NCI-H524 treated with DMSO at 0.1 percent for 48 hours (cell line): ENCODE measurements at places on chromosomes 11 and 22.

- no peak for DNase-seq
These were observed 18.2 kb downstream of the ADM start for GRCh38 chr11:10322830-10323792.

GRCh38 chr11:101296896-101297295 lies 167.3 kb upstream of the PGR start:
- DNase-seq: no peak

GRCh38 chr11:65423516-65424204 lies 1.1 kb downstream of the NEAT1 start:
- DNase-seq: no peak

GRCh38 chr11:10861047-10861446 lies 3.2 kb upstream of the ZBED5 start:
- no peak for DNase-seq

DNA sequence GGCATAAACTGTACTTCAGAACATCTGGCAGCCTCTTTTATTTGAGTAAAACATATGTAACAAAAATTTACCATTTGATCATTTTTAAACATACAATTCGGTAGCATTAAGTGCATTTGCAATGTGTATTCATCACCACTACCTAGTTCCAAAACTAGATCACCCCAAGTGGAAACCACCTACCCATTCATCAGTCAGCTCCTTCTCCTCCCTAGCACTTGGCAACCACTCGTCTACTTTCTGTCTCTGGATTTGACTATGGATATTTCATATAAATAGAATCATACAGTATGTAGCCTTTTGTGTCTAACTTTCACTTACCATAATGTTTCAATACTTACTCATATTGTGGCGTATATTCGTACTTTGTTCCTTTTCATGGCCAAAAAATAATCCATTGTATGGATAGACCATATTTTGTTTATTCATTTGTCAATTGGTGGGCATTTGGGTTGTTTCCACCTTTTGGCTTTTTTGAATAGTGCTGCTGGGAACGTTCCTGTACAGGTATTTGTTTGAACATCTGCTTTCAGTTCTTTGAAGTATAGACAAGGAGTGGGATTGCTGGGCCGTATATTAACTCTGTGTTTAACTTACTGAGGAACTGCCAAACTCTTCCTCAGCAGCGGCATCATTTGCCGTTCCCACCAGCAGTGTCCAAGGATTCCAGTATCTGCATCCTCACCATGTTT lies 27.2 kb upstream of the ADORA2A start:
- no peak for DNase-seq

DNA sequence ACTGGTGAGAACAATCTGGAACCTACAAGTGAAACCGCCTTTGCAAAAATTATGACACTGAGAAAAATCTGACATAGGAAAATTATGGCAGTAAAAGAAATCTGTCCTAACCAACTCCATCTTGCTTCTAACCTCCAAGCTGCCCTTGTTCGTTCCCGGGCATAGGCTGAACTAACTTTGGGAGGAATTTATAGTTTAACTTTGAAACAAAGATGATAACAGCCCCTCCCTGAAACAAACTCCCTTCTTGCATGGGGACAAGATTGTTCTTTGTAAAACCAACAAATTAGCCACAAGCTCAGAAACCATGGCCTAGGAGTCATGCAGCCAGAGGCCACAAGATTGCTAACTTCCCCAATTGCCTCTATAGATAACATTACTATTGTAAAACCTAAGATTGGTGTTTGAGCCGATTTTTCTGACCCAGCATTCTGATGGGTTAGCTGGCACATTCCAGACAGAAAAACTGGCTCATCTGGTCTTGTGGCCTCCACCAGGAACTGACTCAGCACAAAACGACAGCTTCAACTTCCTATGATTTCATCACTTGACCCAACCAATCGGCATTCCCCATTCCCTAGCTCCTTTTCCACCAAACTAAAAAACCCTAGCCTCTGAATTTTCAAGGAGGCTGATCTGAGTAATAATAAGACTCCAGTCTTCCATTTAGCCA lies 3.6 kb upstream of the CCDC81 start:
- no peak for DNase-seq

GRCh38 chr11:7591987-7592386 lies 78.2 kb downstream of the PPFIBP2 start:
- no peak for DNase-seq

GRCh38 chr11:129973068-129973467 lies 29.6 kb downstream of the PRDM10 start:
- DNase-seq: no peak

DNA sequence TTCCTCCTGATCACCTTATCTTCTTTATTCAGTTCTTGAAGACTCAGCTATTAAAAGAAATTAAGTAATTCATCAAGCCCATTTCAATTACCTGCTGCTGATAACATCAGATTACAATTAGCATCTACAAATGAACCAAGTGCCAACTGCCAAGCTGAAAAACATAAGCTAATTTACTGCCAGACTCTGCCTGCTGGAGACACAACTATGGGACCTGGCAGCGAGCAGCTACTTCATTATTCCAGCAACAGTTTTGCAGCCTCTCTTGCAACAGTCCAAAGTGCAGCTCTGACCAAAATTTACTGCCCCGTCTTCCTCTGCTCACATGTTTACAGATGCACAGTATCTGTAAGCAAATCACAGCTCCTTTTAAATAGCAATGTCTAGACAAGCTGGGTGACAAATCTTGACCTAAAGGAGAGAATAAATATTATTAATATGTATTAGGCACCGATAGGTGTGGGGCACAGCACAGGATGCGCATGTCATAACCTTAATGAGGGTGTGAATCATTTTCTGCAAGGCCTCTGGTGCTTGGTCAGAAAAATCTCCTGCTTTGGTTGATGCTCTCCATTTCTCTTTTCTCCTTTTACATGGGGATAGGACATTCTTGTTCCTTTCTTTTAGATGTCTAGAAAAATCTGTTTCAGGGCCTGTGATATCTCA lies 232.2 kb upstream of the PITPNB start:
- DNase-seq: peak; percentile 14

DNA sequence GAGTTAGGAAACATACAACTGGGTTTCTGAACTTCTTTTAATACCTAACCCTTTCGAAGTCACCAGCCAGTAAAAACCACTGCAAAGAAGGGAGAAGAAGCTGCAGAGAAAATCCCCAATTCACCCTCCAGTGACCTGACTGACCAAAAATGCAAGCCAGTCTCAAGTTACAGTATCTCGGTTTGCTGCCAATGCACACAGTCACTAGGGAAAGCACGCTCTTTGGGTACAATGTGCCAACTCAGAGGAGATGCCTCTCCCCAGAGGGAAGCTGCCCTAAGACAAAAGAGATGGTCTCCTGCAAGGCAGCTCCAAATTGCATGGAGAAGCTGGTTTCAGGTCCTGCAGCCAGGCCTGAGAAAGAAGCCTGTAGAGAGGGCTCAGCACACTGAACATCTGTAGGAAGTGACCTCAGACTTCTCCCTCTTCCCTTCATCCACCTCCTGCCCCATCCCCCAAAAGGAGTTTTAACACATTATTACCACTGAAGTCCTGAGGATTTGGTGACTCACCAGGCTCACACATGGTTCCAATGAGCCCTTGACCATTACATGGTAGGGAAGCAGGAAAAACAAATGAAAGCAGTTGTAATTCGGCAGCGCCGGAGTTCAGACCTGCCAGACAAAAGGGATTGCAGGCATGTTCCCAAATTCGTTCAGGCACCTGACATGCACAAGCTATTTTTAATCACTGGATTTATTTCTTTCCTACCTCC lies 90.1 kb downstream of the ETS1 start:
- no peak for DNase-seq

- no peak for DNase-seq
These were observed 211.0 kb downstream of the GRIK4 start for GRCh38 chr11:120722524-120722923.

- DNase-seq: no peak
These were observed 30.6 kb downstream of the MMP13 start for GRCh38 chr11:102924851-102925380.

- DNase-seq: no peak
These were observed 28.3 kb downstream of the SLC1A2 start for GRCh38 chr11:35390737-35391682.

DNA sequence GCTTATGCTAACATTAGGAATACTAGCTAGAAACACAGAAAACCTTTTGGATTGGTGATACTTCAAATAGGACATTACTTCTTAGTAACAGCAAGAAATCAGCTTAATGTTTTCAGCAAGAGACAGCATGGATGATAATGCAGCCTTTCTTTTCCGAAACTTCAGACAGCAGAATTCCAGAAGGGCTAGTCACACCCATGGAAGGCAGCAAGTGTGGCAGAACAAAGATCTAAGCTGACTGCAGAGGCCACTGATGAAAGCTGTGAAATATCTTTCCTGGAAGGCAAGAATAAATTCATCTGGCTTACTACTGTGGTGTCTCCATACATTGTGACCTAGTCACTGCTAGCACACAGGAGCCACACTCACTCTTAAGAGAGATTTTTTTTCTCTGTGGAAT lies 100.3 kb downstream of the CCDC83 start:
- DNase-seq: no peak

- no peak for DNase-seq
These were observed 40.5 kb downstream of the ARHGAP1 start for GRCh38 chr11:46659908-46660307.

DNA sequence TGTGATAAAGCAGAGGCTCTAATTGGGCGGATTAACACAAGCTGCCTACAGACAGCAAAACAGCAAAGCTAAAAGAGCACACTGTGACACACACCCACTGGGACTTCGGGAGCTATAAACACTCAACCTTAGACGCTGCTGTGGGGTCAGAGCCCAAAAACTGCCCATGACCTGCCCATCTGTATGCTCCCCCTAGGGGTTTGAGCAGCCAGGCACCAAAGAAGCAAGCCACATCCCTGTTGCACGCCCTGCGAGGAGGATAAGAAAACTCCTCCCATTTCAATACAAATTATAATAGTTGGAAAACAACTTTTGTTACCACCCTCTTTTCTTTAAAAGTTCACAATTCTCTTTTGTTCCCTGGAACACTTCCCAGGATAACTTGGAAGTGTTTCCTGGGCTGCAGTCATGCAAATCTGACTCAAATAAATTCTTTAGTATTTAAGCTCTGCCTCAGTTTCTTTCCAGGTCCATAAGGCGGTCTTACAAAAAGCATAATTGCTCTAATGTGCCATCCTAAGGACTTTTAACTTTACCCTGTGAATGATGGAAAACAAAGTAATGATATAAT lies 86.4 kb downstream of the DLG2 start:
- DNase-seq: no peak

DNA sequence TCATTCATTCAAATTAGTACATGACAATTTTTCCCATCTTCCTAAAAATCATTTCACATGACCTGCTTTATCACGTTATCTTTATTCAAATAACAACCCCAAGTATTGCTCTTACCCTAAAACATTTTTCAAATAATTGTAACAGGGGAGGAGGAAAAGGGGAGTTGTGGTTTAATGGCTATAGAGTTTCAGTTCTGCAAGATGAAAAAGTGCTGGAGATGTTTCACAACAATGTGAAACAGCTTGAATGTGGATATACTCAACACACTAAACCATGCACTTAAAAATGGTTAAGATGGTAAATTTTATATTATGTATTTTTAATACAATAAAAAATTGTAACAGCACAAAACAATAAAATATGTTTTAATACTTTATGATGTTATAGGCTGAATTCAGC lies 161.6 kb upstream of the GUCY1A2 start:
- no peak for DNase-seq

- DNase-seq: no peak
These were observed 2.5 kb downstream of the CRKL start for GRCh38 chr22:20919718-20920117.

- no peak for DNase-seq
These were observed 8.1 kb upstream of the GLYAT start for GRCh38 chr11:58739725-58740430.

- no peak for DNase-seq
These were observed 105.5 kb downstream of the KCNC1 start for GRCh38 chr11:17840101-17840548.

GRCh38 chr22:50656122-50657070 lies 16.2 kb upstream of the SHANK3 start:
- no peak for DNase-seq

- DNase-seq: no peak
These were observed 49.8 kb downstream of the PACSIN2 start for GRCh38 chr22:42964994-42965699.

DNA sequence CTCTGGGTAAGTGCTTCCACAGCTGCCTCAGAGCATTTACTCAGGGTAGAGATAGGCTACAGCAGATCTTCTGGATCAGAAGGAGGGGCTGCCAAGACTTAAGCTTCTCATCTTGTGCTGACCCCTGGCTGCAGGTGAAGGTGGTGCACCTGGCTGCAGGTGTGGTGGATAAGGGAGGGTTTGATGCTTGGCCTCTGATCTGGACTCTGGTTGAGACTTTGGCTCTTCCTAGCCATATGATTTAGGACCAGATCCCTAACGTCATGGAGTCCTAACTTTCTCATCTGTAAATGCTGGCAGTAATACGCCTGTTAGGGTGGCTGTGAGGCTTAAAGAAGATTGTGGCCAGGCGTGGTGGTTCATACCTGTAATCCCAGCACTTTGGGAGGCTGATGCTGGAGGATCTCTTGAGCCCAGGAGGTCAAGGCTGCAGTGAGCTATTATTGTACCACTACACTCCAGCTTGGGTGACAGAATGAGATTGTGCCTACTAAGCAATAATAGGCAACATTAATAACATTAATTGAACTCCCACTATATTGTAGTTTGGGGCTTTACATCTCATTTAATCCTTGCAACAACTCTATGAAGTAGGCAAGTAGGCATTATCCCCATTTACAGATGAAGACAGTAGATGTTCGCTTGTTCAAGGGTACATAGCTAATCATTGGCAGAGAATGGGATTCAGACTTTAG lies 10.7 kb downstream of the DTX4 start:
- DNase-seq: no peak

- no peak for DNase-seq
These were observed 33.0 kb upstream of the PAK1 start for GRCh38 chr11:77506857-77507256.
